ENCODE measurements at places on chromosomes 1 and 21. TPM values are rescaled to one million over a fixed set of nuclear protein-coding genes. Genes with fewer than 3 reads are reported as not detected.

- H3K36me3 ChIP-seq, result no peaks in the 10 kb centered on the region
- no peak for DNase-seq
- H3K27me3 ChIP-seq, result no peaks in the 10 kb centered on the region
- H3K27ac ChIP-seq, result peak overlapping the region; percentile 73
Measured at GRCh38 chr1:39213511-39214002, 9.1 kb downstream of the MACF1 start.

- no peak overlapping the region for H3K27ac ChIP-seq
- no peak for DNase-seq
- no peaks in the 10 kb centered on the region for H3K4me1 ChIP-seq
- H3K27me3 ChIP-seq, result no peaks in the 10 kb centered on the region
Measured at GRCh38 chr1:68057564-68057963, 7.1 kb upstream of the DIRAS3 start.

KNCN gene
- not detected for total RNA-seq

GRCh38 chr1:50703240-50703639 is 256.8 kb downstream of the FAF1 start:
- H3K4me3 ChIP-seq, result no peak overlapping the region
- no peaks in the 10 kb centered on the region for H3K36me3 ChIP-seq
- H3K4me1 ChIP-seq, result peaks cover 13% of the 10 kb centered on the region
- no peak for DNase-seq

GRCh38 chr1:214370615-214371014 is 89.7 kb downstream of the SMYD2 start:
- H3K27me3 ChIP-seq, result no peaks in the 10 kb centered on the region
- no peak overlapping the region for H3K27ac ChIP-seq
- peaks cover 4% of the 10 kb centered on the region for H3K4me1 ChIP-seq

- no peaks in the 10 kb centered on the region for H3K27me3 ChIP-seq
- no peak for DNase-seq
- H3K4me3 ChIP-seq, result no peak overlapping the region
- H3K36me3 ChIP-seq, result no peaks in the 10 kb centered on the region
- H3K4me1 ChIP-seq, result peaks cover 18% of the 10 kb centered on the region
Measured at GRCh38 chr1:219670426-219671149, 57.7 kb upstream of the ZC3H11B start.

PFDN2 gene
- total RNA-seq, result 41.1 TPM

GRCh38 chr1:61174060-61174795 is 91.9 kb downstream of the NFIA start:
- no peak overlapping the region for H3K4me3 ChIP-seq
- peaks cover 4% of the 10 kb centered on the region for H3K36me3 ChIP-seq
- H3K27ac ChIP-seq, result no peak overlapping the region
- no peak for DNase-seq

DNA sequence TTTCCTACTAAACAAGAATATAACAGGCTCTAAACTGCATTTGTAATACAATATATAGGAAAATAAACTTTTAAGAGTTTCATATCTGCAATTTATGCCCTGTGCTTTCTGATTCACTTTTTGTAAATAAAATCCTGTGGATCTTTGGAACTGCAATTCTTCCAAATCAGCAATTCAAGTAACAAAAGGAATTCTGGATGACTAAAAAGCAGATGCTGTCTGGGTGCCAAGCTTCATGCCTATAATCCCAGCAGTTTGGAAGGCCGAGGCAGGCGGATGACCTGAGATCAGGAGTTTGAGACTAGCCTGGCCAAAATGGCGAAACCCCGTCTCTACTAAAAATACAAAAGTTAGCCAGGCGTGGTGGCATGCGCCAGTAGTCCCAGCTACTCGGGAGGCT is 6.3 kb downstream of the NME7 start:
- no peaks in the 10 kb centered on the region for H3K27me3 ChIP-seq
- no peak overlapping the region for H3K27ac ChIP-seq
- DNase-seq, result no peak
- H3K4me3 ChIP-seq, result no peak overlapping the region
- H3K36me3 ChIP-seq, result peaks cover 4% of the 10 kb centered on the region

DNA sequence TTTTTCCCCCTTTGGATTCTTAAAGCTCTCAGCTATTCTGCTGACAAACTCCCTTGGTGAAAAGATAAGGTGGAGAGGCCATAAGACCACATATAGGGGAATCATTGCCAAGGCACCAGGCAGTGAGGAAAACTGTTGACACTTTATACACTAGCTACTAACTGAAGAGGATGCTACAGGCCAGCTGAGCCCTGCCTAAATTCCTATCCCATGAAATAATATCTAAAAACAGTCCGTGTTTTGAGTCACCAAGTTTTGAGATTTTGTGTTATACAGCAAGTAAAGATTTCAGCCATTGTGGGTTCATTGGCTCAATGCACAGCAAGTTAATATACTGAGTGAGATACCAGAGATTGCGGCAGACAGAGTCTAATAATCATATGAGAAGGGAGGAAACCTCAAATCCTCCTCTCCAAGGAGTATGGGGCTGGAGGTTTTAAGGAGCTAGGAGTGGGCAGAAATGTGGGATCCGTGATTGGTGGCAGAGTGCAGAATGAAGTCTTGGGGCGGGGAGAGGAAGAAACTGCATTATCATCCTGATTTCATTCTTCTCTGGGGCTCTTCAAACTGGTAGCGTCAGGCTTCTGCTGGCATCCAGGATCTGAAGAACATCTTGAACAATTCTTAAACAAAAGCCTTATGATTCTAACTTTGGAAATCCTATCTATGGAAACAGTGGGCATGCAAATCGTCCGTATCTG is 9.2 kb downstream of the CLDN8 start:
- H3K4me1 ChIP-seq, result peaks cover 16% of the 10 kb centered on the region
- no peaks in the 10 kb centered on the region for H3K27me3 ChIP-seq
- peaks cover 4% of the 10 kb centered on the region for H3K36me3 ChIP-seq
- DNase-seq, result no peak

GRCh38 chr1:231159963-231160761 is 1.7 kb upstream of the TRIM67 start:
- peak overlapping the region; percentile 55 for H3K4me3 ChIP-seq
- no peaks in the 10 kb centered on the region for H3K4me1 ChIP-seq
- H3K27ac ChIP-seq, result no peak overlapping the region
- no peak for DNase-seq
- peaks cover 72% of the 10 kb centered on the region for H3K27me3 ChIP-seq

UTP11 gene
- 33.1 TPM for total RNA-seq

- no peaks in the 10 kb centered on the region for H3K36me3 ChIP-seq
- DNase-seq, result peak; percentile 88
- peaks cover 11% of the 10 kb centered on the region for H3K4me1 ChIP-seq
- H3K4me3 ChIP-seq, result peak overlapping the region; percentile 94
- peak overlapping the region; percentile 95 for H3K27ac ChIP-seq
Measured at GRCh38 chr1:202861420-202862132, 27.4 kb downstream of the RABIF start.

DNA sequence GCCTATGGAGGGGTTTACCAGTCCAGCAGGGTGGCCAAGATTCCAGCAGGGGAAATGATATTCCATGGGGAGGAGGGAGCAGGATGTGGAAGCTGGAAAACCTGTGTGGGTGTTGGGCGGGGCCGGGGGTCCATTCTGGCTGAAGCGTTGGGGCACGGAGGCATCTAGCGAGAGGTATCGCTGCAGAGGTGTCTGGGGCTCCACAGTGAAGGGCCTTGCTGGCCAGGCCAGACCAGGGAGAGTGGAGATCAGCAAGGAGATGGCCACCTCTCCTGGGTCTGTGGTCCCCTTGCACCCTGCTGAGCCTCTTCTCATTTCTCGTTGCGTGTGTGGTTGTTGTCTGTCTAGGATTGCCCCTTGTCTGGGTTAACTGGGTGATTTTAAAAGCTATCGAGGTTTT is 6.2 kb downstream of the COQ8A start:
- peaks cover 46% of the 10 kb centered on the region for H3K4me1 ChIP-seq
- peak; percentile 58 for DNase-seq

BARHL2 gene
- total RNA-seq, result 14.8 TPM

- H3K36me3 ChIP-seq, result no peaks in the 10 kb centered on the region
- H3K27me3 ChIP-seq, result peaks cover 3% of the 10 kb centered on the region
- H3K4me3 ChIP-seq, result no peak overlapping the region
- DNase-seq, result no peak
Measured at GRCh38 chr1:116737855-116738321, 16.3 kb upstream of the CD2 start.

DNA sequence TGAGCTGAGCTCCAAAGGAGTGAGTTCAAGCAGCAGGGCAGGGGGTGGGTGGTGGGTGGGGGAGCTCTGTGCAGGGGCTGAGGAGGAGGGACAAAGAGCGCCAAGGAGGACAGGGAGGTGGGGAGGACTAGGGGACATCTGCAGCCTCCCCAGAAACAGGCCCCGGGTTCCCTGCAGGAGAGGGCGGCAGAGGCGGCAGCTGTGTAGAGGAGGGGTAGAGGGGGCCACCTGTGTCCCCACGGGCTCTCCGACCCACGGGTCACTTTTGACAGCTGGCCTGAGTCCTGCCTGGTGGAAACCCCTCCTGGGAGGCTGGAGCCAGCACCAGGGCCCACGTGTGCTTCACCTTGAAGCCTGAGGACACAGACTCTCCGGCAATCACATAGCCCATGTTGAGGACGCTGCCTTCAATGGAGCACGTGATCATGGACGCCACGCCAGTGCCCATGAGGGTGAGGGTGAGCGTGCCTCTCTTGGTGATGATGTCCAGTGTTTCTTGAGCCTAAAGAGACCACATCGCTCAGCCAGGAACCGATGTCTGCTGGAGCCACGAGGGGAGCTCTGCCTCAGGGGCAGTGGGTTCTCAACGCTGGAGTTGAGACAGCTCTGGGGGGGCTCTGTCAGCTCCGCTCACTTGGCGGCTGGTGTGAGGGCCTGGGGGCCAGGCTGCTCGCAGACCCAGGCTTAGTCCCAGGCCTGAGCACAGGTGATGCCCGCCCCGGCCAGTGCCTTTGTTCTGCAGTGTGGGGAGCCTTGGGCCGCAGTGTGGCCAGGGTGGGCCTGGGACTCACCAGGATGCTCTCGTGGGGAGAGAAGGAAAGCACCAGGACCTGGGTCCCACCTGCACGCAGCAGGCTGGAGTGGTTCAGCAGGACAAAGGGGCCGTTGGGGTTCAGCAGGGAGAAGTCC is 6.6 kb upstream of the TMEM52 start:
- DNase-seq, result no peak
- H3K27me3 ChIP-seq, result no peaks in the 10 kb centered on the region
- H3K27ac ChIP-seq, result no peak overlapping the region
- H3K4me1 ChIP-seq, result no peaks in the 10 kb centered on the region

GRCh38 chr1:167650269-167651160 is 20.5 kb downstream of the RCSD1 start:
- no peak overlapping the region for H3K27ac ChIP-seq
- no peaks in the 10 kb centered on the region for H3K36me3 ChIP-seq
- H3K4me1 ChIP-seq, result peaks cover 3% of the 10 kb centered on the region
- DNase-seq, result no peak

JAK1 gene
- total RNA-seq, result 54.8 TPM

DNA sequence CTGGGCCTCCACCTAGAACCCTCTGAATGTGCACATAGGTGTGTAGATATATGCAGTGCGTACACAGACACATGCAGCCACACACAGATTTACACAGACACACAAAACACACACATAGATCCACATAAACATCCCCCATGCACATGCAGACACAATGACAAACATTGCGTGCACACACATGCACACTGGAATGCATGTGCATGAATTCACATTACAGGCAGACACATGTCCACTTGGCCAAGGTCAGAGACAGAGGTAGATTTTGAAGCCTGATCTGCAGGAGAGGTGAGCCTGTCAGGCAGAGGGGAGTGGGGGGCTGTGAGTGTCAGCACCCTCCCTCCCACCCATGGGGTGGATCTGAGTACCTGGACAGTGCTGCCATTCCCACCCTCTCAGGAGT is 338.5 kb downstream of the PTPRU start:
- peaks cover 18% of the 10 kb centered on the region for H3K27me3 ChIP-seq
- H3K27ac ChIP-seq, result no peak overlapping the region
- no peak for DNase-seq
- no peak overlapping the region for H3K4me3 ChIP-seq

- H3K27ac ChIP-seq, result no peak within 1 kb of the TSS
- peaks cover 4% of the 10 kb centered on the region for H3K36me3 ChIP-seq
- peaks cover 15% of the 10 kb centered on the region for H3K4me1 ChIP-seq
Measured at GRCh38 chr1:151831605-151832004, at the start of gene RORC. Gene RORC (minus strand): TSS chr1:151831802. CDS start chr1:151831764, 38 bp downstream.

GRCh38 chr1:213507472-213508223 is 456.6 kb downstream of the RPS6KC1 start:
- DNase-seq, result no peak
- no peak overlapping the region for H3K27ac ChIP-seq
- no peaks in the 10 kb centered on the region for H3K27me3 ChIP-seq
- H3K36me3 ChIP-seq, result no peaks in the 10 kb centered on the region
- H3K4me1 ChIP-seq, result no peaks in the 10 kb centered on the region

COL8A2 gene
- total RNA-seq, result 2.5 TPM

DNA sequence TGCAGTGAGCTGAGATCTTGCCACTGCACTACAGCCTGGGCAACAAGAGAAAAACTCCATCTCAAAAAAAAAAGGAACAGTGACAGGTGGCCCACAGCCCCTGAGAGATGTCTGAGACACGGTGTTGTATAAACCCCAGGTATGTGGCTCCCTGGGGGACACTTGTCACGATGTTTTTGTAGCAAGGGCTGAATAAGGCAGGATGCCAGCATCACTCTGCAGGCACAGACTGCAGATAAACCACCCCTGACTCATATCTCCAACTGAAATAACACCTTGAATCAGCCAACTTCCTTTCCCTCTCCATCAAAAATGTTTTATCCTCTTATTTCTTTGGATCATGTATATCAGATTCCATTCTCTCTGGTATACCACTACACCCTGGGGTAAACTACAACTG is 52.5 kb downstream of the NMNAT2 start:
- peaks cover 10% of the 10 kb centered on the region for H3K4me1 ChIP-seq
- H3K36me3 ChIP-seq, result no peaks in the 10 kb centered on the region
- H3K4me3 ChIP-seq, result no peak overlapping the region
- no peak overlapping the region for H3K27ac ChIP-seq

- H3K27me3 ChIP-seq, result peaks cover 5% of the 10 kb centered on the region
- no peak overlapping the region for H3K27ac ChIP-seq
- DNase-seq, result no peak
- no peaks in the 10 kb centered on the region for H3K4me1 ChIP-seq
- H3K4me3 ChIP-seq, result no peak overlapping the region
Measured at GRCh38 chr1:233879841-233880240, 24.6 kb upstream of the SLC35F3 start.

ADGRL4 gene
- total RNA-seq, result 0.56 TPM

GRCh38 chr1:50667272-50667671 is 244.0 kb upstream of the DMRTA2 start:
- H3K4me3 ChIP-seq, result no peak overlapping the region
- no peak for DNase-seq
- no peak overlapping the region for H3K27ac ChIP-seq
- H3K4me1 ChIP-seq, result peaks cover 17% of the 10 kb centered on the region
- H3K27me3 ChIP-seq, result no peaks in the 10 kb centered on the region
- no peaks in the 10 kb centered on the region for H3K36me3 ChIP-seq

LAMC2 gene
- total RNA-seq, result 14.8 TPM
